Anterior cingulate cortex (tissue), 58 donors: ENCODE measurements at places on chromosomes 2 and 18.
A peak's percentile ranks its signal among the peaks of the same experiment; 100 is the strongest.

DNA sequence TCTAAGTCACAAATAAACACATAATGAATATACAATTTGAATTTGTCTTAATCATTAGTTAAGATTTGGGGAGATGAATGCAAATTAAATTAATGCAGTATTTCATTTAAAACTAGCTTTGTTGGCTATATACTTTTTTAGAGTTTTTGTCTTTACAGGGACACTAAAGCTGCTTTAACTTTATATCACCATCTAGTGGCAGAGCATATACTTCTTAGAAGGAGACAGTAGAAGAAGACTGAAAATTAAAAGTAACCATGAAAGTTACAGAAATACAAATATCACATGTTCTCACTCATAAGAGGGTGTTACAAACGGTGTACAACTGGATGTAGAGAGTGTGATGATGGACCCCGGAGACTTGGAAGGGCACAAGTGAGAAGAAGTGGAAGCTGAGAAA is 268.3 kb upstream of the NETO1 start:
- DNase-seq = no peak

GRCh38 chr18:24553571-24554285 is 93.3 kb downstream of the HRH4 start:
- DNase-seq = no peak

- DNase-seq = peak; percentile 61
These were observed 87.5 kb downstream of the POLR1A start for GRCh38 chr2:86017901-86018896.

DNA sequence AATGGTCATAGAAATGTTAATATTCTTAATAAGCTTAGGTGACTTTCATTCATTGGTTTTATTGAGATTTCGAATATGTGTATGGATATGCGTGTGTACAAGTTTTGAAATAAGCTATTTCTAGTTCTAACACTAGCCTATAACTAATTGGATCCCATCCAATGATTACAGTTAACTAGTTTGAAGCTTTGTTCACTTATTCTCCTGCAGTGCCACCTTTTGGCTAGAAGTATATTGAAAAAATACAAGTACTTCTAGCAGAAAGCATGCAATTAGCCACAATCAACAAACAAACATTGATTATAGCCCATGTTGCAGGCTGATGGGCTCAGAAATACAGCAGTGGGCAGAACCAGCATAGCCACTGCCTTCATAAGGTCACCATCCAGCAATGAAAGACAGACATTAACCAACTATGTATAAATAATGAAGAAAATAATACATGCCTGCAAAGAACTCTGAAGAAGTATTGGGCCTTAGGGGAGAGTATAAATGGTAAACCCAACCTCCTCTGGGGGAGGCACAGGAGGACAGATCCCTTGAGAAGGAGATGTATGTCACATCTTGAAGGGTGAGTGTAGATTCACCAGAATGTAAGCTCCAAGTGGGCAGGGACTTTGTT is 5.1 kb upstream of the PIEZO2 start:
- DNase-seq = no peak

GRCh38 chr18:28890791-28891190 is 713.9 kb upstream of the CDH2 start:
- no peak for DNase-seq

GRCh38 chr2:199085261-199085660 is 372.5 kb downstream of the SATB2 start:
- DNase-seq = no peak

GRCh38 chr2:109537565-109538222 is 76.1 kb downstream of the SEPTIN10 start:
- no peak for DNase-seq
